ENCODE measurements at places on chromosomes 7 and 10.

DNA sequence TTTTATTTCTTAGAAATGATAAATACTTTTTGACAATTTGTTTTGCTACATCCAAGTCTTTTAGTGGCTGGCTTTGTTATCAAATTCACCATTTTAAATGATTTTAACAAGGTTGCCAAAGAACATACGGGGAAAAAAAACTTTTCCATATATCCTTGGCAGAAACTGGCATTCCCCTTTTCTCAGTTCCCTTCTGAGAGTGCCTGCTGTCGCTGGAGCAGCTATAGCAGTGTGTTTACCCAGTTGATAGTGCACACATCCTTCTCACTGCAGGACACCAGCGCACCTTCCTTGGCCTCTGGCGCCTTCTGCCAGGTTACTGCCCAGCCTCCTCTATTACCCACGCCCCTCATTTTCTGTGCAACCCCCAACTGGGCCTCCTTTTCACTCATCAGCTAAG, 94.1 kb downstream of the ALOX5 start:
- DNase-seq, result no peak

GRCh38 chr7:129946282-129946681, 6.5 kb downstream of the UBE2H start:
- no peak for DNase-seq

DNA sequence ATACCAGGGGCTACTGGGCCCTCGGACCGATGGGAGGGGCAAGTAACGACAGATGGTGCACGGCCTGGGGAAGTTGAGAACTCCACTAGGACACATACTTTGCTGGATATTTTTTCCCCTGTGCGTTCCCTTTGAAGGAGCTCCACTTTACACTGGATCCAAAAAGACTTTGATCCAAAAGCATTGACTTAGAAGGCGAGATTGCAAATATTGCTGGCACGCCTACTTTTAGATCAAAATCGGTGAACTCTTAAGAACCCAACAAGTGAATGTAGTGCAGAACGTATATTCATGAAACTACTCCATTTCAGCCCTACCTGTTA, 436 bp upstream of the SLC25A13 start:
- DNase-seq, result no peak

DNA sequence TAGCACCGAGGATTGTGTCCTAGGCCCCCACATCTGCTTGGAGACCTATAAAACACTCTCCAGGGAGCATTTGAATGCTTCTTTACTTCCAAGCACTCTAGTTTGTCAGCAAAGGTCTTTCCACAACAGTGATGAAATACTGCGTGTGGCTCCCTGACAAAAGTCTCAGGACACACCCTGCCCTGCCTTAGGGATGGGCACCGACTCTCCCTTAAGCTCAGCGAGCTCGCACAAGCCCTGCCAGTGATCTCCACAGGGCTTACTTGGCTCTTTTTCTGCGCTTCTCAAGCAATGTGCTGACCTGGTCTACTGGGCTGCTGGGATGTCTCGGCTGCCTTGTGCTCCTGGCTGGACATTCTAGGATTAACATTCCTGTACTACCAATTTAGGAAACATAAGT, 84.3 kb upstream of the MPP7 start:
- no peak for DNase-seq

DNA sequence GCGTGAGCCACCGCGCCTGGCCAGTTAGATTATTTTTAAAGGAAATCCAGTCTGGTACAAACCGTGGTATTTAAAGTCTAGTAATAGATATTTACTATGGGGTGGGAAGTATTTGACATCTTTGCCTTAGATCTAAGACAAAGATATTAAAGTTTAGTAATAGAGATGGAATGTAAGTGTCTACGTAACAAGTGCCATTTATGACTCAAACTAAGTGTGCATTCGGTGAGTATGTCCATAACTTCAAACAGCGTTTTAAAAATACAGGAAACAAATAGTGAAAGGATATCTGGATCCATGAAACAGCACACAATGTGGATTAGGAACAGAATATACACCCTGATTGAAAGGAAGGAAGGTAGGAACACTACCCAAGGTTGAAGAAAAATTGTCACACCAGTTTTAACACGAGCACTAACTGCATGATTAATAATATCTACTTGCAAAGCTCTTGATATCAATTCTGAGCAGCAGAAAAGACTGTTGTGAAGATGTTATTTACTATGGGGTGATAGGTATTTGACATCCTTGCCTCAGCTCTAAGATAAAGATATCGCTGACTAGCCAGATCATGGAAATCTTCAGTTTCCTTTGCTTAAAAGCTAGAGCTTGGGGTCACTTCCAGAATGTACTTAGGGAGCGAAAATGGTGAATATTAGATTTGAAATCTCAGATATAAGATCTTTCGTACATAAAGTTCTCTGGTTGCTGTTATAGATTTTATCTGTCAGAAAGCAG, 48.7 kb downstream of the EPC1 start:
- DNase-seq, result no peak

- no peak for DNase-seq
Measured at GRCh38 chr7:28747404-28747803, 210.7 kb downstream of the TRIL start.

DNA sequence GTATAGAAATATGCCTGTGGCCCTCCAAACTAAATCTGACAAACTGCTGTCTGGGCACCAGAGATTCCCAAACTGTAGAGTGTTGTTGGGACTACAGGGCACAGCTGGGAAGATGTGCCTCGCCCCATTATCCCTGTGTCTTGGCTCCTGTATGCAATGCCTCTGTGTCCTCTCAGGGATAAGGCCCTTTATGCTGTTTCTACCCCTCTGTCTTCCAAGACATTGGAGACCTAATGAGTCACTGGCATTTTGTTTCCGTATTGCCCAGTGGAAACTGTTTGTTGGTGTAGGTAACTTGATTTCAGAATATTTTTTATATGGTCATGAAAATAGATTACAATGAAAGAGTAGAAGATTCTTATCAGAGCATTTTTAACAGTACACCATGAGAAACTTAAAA, 183.2 kb downstream of the GLI3 start:
- DNase-seq, result no peak

- no peak for DNase-seq
Measured at GRCh38 chr10:59508296-59508695, 145.9 kb upstream of the FAM13C start.

GRCh38 chr7:128405471-128406313, 4.1 kb downstream of the IMPDH1 start:
- DNase-seq, result no peak

DNA sequence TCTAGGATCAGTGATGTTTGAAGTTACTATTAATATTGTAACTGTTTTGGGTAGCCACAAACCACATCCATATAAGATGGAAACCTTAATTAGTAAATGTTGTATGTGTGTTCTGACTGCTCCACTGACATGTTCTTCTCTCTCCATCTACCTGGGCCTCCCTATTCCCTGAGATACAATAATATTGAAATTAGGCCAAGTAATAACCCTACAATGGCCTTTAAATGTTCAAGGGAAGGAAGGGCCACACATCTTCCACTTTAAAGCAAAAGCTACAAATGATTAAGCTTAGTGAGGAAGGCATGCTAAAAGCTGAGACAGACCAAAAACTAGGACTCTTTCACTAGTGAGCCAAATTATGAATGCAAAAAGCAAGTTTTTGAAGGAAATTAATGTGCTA, 176.4 kb upstream of the ANK3 start:
- no peak for DNase-seq

DNA sequence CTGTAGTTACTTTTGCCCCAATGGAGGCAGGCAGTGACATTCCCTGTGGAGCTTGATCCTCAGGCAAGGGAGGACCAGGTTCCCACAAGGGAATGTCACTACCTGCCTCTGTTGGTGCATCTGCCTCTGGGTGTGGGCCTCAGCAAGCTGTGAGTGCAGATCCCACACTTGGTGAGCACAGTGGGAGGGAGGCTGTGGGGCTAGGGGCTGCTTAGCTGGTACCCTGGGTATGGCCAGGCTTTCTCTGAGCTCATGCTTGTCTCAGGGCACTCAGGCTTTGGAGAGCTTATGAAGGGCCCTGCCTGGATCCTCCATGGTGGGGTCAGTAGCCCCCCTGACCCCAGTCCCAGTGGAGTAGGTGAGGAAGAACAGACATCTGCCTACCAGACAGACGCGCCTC, 16.2 kb upstream of the ZNF488 start:
- DNase-seq, result no peak

DNA sequence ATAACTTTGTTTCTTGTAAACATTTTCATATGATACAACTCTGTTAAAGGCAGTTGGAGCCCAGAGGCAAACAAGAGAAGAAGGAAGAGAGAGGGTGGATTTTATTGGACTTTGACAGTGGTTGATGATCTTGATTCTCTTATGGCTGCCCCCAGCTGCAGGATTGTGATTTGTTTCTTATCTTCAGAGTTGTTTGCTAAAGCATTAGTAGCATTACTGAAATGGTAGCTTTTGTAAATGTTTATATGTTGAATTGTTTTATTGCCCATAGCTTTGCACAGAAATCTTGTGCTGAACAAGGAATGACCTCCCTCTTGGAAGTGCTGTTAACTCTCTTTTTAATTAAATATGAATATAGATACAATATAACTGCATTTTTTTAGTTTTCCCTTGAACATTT, 309.4 kb downstream of the AUTS2 start:
- DNase-seq, result no peak

DNA sequence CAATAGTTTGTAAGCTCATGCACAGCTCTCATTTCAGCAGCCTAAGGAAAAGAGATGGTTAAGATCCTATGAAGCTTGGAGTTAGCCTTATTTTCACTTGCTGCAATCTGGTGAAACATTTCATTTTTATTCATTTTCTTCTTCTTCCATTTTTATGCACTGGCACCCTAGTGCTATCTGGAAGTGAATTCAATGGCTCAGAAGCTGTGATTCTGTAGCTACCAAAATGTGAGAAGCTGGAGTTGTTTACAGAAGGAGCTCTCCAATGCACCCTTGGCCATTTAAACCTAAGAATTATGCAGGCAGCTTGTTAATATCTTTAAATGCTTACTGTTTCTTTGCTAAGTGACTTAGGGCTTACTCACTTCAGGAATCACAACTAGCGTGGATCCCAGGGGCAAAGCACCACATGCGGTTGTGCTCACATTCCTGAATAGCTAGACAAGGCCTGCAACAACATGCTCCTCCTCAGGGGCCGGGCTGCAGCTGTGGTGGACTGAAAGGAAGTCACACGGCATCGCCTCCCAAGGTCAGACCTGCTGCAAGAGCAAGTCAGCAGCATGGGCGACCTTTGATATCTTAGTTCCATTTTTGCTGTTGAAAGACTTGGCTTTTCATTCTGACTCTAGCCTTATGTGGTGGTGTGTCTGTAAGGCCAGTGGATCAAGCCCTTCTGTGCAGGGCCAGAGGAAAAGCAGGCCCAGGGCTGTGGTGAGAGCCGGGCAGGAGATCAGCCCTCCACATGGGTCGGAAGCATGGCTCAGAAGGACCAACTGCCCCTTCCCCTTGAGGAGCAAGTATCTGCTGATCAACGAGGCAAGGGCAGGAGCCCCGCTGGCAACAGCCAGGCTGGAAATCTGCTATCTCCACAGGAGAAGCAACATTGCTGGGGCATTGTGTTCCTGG, 91.9 kb upstream of the MBL2 start:
- no peak for DNase-seq

DNA sequence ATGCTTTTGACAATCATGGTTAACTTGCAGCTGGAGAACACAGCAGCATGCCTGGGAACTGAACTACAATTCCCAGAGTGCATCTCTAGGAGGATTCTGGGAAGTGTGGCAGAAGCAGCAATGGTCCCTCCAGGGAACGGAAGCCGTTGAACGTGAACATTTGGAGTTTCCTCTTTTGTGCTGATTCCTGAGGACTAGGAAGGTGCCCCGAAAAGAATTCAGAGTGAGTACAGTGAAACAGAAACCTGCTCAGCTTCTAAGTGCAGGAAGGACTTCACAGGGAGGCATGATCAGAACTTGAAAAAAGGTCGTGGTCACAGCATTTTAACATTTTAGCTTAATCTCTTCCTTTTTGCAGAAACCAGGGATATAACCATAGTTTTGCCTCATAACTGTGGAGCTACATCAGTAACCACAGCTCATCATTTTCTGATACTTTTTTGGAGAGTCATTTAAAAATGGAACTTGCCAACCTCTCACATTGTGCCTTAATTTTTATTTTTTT, at the start of gene NUDT13:
NUDT13 (plus strand) TSS at position 111 of the 505 bp plus-strand sequence. CDS start 3,911 bp downstream, outside the sequence.
- peak; percentile 95 for DNase-seq

- no peak for DNase-seq
Measured at GRCh38 chr7:6402741-6403140, 45.0 kb downstream of the DAGLB start.

DNA sequence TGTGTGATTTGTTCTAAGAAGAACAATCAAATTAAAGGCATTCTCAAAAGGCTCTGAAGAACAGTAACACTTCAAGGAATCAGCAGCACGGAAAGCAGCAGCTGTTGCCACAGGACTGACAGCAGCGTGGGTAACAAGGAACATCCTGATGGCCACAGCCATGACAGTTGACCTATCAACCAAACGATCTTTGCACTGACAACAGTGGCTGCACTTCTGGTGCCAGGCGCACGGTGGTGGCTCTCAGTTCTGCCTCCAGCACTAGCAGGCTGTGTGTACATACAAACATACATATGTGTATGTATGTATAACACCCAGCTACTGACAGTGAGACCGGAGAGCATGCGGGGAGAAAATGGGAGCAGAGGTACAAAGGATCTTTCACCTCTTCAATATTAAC, 114.1 kb downstream of the ZFAND4 start:
- peak; percentile 30 for DNase-seq

DNA sequence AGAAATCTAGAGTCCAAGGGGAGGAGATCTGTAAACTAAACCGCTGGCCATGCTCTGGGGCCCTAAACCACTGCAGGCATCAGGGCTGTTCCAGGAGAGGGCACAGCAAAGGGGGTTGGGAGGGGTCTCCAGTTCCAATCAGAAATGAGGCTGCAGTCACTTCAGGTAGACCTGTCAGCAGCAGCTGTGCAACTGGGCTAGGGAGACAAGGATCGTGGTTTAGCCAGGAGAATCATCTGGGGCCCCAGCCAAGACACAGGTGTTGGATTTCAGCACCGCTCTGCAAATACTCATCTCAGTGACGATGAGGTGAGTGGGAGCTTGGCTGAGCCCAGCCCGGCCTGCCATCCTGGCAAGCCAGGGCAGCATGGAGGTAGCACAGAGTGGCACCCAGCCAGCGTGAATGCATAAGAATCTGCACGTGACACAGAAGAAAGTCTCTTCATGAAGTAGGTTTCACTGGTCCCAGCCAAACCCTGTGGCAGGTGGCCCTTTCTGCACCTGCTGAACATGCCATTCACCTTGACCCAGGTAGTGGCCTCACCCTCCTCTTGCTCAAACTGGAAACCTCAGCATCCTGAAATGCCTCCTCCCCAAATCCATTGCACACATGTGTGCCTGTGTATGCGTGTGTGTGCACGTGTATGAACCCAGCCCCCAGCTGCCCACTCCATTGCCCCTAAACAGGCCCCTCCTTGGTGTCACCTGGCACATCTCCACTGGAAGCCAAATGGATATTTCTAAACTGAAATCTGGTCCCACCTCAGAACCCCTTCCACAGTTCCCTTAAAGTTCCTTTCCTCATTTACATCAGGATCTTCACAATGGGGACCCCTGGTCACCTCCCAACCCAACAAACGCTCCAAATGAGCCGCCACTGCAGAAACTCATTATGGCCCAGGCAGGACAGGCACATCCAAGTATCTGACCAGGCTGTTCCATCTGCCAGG, 9.6 kb downstream of the GPRIN2 start:
- DNase-seq, result no peak

GRCh38 chr7:37657816-37658215, 25.8 kb upstream of the GPR141 start:
- no peak for DNase-seq

All from pons (tissue), 1 donor.